Stimulated activated CD8-positive, alpha-beta memory T cell treated with anti-CD3 and anti-CD28 coated beads, Interleukin-15, amount 100 ng/mL, for 48 hours (primary cell): ENCODE measurements at places on chromosomes 6 and 20.
A peak's percentile ranks its signal among the peaks of the same experiment; 100 is the strongest.

DNA sequence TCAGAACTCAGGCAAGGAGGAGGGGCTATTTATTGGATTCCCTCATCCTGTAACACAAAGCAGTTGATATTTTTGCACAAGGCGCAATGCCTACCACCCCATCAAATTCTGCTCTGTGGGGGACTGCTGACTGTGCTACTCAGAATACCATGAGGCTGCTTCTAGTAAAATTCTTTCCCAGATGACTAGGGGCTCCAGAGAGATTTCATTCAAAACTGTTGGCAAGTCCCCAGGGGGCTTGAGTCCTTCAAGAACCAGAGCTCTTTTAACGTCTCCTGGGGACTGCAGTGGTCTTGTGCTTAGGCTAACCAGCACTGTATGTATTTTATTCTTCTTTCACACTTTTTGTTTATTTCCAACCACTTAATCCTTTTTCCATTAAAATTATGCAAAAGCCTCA lies 365.9 kb upstream of the AGPAT4 start:
- DNase-seq = no peak

- no peak for DNase-seq
These were observed 469.1 kb upstream of the RUNX2 start for GRCh38 chr6:44858998-44859397.

DNA sequence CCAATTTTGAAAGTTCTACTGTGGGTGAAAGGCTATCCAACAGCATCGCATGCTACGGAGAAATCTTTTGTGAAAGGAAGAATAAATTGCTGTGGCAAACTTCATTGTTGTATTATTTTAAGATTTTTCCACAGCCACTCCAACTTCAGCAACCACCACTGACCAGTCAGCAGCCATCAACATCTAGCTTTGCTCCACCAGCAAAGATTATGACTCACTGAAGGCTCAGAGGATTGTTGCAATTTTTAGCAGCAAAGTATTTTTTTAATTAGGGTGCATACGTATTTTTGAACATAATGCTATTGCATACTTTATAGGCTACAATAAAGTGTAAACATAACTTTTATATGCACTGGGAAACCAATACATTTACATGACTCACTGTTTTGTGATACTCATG lies 493.5 kb downstream of the TFAP2A start:
- no peak for DNase-seq

GRCh38 chr6:24704468-24704867 lies 14.5 kb downstream of the C6orf62 start:
- DNase-seq = no peak

- DNase-seq = no peak
These were observed at the start of gene SNX21 for GRCh38 chr20:45833030-45833882. Gene SNX21 (plus strand): TSS chr20:45833799. CDS start chr20:45833920, 121 bp downstream.

DNA sequence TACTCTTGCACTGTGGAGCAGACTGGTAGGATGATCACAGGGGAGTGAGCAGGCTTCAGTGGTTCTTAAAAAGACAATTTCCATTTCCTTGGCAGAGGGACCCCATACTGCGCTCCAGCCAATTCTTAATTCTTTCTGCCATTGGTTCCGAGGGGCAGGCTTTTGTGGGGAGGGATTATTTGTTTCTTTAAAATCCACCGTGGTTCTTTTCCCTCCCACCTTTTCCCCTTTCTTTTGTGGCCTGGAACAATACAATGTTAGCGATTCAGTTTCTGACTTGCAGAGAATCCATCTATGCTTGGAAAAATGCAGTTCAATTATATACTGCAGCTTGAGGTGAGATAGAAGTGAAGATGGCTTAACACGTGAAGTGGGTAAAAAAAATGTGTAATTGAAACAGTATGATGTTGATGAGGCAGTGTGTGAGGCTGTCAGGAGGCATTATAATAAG lies 379.0 kb upstream of the FLRT3 start:
- DNase-seq = no peak

DNA sequence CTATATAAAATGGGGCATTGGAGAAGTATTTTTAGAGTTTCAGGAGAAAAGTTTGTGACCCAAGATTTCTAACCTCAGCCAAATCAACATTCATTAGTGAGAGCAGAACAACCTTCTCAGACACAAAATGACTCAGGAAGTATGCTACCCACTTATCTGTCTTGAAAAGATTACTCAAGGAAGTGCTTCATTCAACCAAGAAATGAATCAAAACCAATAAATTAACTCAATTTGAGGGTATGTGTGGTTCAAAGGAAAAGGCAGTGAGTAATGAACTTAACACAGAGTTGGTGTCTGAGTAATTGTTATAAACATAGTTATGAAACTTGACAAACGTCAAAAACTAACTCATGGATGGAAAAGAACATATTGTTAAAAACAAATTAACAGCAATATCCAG lies 227.6 kb downstream of the HAO1 start:
- no peak for DNase-seq

- DNase-seq = no peak
These were observed 4.2 kb downstream of the AKIRIN2 start for GRCh38 chr6:87697581-87698546.

GRCh38 chr6:52590152-52590891 lies 13.5 kb upstream of the TRAM2 start:
- no peak for DNase-seq

- peak; percentile 34 for DNase-seq
These were observed 153.6 kb downstream of the CD83 start for GRCh38 chr6:14270925-14271788.

- DNase-seq = no peak
These were observed 1.9 kb upstream of the PTK6 start for GRCh38 chr20:63539092-63539430.

DNA sequence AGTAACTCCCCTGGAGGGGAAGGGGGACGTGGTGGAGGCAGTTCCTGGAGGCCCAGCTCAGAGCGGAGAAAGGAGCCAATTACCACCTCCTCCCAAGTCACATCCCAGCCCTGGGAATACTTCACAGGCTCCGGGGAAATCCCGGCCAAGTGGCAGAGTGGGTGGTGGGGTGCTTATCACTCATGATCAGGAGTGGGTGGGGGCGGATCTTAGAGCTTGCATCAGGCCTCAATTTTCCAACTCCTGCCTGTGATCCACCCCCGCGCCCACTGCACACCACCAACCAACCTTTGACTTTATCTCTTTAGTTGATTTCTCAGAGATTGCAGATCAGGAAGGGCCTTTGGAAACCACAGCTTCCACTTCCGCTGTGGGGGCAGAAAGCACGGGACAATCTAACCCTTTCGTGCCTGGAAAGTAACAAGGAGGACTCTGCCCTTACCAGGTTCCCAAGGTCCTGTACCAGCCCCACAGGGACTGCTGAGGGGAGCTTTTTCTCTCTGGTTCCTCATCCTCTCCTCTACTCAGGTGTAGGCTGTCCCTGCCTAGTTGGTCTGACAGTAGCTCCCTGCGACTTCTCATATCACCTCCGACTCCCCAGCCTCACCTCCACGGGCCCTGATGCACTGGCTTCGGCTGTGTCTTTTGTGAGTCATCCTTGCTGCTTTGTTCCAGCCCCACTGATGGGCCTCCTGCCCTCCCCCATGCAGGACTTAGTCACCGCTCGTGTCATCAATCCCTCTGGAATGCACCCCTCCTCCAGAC lies 24.9 kb upstream of the IER3 start:
- DNase-seq = peak; percentile 84

GRCh38 chr20:19995220-19995863 lies 21.8 kb upstream of the NAA20 start:
- DNase-seq = no peak

GRCh38 chr6:119614138-119614537 lies 264.6 kb upstream of the MAN1A1 start:
- no peak for DNase-seq

DNA sequence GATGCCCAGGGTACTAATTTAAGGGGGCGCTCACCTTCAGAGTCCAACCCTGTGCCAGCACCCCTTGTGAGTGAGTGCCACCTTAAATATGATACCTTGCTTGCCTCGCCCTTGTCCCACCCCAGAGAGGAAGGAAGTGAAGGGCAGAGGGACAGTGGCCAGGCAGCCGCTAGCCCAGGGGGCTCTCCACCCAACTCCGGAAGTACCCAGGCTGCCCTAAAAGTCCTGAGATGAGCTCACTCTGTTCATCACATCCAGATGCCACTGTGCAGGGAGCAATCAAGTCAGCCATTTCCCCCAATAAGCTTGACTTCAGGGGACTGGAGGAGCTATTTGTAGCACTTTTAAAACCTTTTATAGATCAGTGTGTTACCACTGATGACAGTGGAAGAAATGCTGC lies 25.0 kb upstream of the STX16 start:
- no peak for DNase-seq

DNA sequence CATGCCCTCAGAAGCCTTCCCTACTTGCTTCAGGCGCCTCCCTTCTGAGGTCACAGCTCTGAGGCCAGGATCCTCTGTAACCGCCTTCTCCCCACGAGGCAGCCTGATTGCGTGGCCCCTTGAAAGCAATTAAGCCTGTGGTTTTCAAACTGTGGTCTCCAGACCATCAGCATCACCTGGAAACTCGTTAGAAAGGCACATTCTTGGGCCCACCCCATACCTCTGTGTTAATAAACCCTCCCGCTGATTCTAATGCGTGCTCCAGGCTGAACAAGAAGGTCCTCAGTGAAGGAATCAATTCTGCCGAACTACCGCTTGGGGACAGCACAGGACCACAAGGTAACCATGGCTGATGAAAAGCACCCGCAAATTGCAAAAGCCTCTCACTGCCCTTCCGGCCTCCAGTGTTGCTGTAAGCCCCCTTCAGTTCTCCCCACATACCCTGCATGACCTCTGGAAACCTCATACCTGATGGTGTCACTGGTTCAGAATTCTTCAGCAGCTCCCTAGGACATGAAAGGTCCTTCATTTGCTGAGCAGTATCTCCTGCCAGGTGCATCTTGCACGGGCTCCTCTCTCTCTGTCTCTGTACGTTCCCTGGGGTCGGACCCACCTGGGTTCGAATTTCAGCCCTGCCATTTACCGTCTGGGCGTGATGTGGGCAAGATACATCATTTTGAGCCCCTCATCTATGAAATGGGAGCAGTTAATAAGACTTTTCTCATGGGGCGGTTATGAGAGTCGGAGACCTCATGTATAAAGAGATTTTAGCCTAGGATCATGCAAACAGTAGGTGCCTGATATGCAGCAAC lies 93.3 kb upstream of the RNF24 start:
- peak; percentile 37 for DNase-seq

- DNase-seq = peak; percentile 40
These were observed 29.6 kb downstream of the SRSF3 start for GRCh38 chr6:36623547-36624459.

GRCh38 chr6:28159029-28159607 lies 17.4 kb downstream of the ZKSCAN8 start:
- DNase-seq = no peak

GRCh38 chr20:3890398-3890751 lies 1.2 kb downstream of the PANK2 start:
- DNase-seq = no peak

- no peak for DNase-seq
These were observed 2.7 kb upstream of the TUBB2A start for GRCh38 chr6:3159805-3160781.

- no peak for DNase-seq
These were observed 734 bp upstream of the OGFRL1 start for GRCh38 chr6:71287926-71288227.

GRCh38 chr20:53534037-53534436 lies 59.6 kb downstream of the ZNF217 start:
- DNase-seq = no peak

GRCh38 chr6:14406614-14407331 lies 289.2 kb downstream of the CD83 start:
- no peak for DNase-seq

- no peak for DNase-seq
These were observed 82.2 kb downstream of the ATXN1 start for GRCh38 chr6:16679050-16679449.

DNA sequence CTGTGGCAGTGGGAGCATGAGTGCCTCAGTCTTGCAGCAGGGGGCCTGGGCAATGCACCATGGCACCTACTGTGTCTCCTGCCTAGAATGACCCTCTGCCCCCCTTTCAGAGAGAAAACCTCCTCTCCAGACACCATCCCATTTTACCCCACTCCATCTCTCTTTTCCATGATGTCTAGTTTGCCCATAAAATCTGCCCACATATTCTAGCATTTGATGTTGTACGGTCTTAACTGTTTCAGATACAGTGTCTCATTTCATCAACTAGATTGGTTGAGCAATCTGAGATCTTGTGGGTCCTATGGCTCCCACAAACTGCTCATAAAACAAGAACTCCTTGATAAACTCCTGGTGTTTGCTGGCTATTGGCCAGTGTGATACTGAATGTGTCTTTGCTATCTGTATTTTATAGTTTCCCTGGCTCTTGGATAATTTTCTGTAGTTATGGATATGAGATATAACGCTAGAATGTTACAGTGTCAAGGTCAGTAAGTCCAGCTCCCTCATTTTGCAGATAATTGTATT lies 8.1 kb downstream of the PNPLA1 start:
- no peak for DNase-seq

- DNase-seq = no peak
These were observed 25.2 kb downstream of the TRAM2 start for GRCh38 chr6:52551483-52552277.

DNA sequence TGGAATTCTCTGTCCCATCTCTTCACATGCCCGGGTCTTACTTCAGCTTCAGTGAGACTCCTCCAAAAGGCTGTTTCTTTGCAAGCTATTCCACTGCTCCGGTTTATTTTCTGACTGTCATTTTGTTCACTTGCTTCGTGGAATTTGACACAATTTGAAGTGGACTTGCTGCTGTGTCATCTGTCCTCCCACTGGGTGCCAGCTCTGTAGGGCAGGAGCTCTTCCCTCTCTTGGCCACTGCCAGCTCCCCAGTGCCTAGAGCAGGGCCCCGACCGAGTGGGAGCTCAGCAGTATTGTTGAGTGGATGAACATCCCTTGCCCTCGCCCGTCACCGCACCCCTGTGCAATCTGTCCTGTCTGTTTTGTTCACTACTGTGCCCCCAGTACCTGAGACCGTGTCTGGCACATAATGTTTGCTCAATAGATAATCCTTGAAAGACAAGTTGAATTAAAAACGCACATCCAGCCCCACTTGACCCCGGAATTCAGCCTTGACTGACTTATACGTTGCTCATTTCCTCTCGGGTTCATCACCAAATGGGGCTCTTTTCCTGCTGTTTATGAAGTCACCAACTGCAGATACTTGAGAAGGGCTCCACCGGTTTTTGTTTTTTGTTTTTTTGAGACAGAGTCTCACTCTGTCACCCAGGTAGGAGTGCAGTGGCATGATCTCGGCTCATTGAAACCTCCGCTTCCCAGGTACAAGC lies 170.3 kb upstream of the KCNG1 start:
- DNase-seq = no peak

- DNase-seq = no peak
These were observed 77.1 kb upstream of the SLC22A23 start for GRCh38 chr6:3533981-3534380.
